ENCODE measurements at places on chromosomes 16 and 17.

DNA sequence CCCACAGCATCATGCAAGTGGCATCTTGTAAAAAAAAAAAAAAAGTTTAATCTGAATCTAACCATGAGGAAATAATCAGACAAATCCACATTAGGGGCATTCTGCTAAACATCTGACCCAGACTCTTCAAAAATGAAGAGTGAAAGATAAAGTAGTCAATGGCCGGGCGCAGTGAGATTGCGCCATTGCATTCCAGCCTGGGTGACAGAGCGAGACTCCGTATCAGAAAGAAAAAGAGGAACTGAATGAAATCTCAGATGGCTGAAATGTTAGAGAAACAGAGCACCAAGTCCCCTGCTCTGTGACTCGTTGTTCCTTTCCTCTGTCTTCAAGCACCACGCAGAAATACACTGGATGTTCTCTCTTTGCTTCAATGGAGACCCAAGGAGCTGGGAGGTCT, 12.7 kb upstream of the RNF135 start:
- DNase-seq, result no peak

- DNase-seq, result peak; percentile 100
Observed at GRCh38 chr17:59829217-59830006, 63.3 kb downstream of the TUBD1 start.

DNA sequence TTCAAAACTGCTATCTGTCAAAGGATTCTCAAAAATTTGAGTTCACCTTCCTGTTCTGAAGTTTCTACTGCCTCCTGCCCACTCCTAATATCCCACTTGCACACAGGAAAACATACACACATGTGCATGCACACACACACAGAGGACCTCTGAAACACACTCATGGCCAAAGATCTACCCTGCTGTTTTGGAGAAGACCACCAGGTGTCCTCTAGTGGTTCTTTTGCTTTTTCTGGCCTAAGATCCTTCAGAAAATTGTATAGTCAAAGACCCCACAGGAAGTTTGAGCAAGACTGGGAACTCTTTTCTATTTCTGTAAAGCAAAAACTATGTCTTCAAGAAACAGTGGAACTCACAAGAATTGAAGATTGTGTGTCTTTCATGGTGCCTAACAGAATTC, 90.2 kb downstream of the CDH8 start:
- peak; percentile 8 for DNase-seq

GRCh38 chr17:83179374-83179773, 100.0 kb downstream of the METRNL start:
- DNase-seq, result no peak

DNA sequence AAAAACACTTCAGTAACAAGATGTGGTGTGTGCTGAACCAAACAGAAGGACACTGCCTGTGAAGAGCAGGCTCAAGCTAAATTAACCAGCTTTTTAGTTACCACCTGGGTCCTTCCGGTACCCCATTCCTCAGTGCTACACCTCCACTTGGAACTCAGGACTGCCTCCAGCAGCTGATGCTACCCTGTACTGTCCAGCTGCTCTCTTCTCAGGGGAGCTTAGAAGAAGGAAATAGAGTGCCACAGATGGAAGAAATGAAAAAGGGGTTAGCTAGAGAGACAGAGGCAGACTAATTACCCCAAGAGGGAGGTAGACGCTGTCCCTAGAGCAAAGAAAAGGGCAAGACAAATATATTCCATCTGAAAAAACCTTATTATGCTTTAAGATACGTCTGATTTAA, 5.7 kb downstream of the MED13 start:
- no peak for DNase-seq

DNA sequence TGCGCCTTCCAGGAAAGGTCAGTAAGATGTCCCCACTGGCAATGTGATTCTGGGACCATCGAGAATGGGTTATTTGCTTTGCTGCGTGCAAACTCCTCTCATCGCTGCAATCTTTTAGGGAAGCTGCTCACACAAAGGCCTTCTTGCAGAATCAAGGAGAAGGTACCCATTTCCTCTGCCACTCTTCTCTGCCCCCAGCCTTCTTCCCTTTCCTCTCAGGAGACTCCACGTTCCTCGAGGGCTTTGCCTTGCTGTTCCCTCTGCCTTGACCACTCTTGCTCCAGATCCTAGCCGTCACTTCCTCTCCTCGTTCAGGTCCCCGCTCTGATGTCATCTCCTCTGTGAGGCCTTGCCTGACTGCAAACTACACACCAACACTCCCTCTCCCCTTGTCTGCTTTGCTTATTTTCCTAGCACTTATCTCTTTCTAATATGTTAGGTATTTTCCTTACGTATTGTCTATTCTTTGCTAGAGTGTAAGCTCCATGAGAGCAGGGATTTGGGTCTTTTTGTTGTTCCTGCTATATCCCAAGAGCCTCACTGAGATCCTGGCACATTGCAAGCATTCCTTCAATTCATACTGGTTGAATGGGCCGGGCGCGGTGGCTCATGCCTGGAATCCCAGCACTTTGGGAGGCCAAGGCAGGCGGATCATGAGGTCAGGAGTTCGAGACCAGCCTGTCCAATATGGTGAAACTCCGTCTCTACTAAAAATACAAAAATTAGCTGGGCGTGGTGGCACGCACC, 5.3 kb upstream of the CRK start:
- no peak for DNase-seq

- no peak for DNase-seq
Observed at GRCh38 chr16:11080327-11080967, 136.1 kb downstream of the CLEC16A start.

- peak; percentile 54 for DNase-seq
Observed at GRCh38 chr17:44007346-44008204, 3.2 kb downstream of the NAGS start.

DNA sequence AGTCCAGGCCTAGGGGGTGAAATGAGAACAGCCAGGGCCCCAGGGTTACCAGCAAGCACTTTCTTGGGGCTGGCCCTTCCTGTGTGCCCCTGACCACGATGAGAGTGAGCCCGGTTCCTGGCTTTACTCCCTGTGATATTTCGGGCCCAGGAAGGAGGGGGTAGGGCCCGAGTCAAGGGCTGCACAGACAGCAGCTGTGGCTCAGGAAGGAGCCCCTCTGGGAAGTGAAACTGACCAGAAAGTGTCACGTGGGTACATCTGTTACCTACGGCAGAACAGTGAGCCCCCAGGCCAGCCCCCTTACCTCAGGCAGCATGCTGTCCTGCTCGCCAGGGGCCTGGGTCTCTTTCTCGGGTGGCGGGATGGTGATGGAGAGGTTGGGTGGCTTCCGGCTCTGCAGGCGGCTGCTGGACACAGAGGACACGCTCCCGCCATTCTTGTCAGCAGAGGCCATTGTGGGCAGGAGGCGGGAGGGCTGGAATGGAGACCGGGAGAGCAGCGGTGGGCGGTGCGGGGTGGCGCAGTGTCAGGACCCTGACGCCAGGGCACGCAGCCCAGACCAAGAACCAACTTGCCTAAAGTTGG, 13.8 kb downstream of the AANAT start:
- DNase-seq, result no peak

DNA sequence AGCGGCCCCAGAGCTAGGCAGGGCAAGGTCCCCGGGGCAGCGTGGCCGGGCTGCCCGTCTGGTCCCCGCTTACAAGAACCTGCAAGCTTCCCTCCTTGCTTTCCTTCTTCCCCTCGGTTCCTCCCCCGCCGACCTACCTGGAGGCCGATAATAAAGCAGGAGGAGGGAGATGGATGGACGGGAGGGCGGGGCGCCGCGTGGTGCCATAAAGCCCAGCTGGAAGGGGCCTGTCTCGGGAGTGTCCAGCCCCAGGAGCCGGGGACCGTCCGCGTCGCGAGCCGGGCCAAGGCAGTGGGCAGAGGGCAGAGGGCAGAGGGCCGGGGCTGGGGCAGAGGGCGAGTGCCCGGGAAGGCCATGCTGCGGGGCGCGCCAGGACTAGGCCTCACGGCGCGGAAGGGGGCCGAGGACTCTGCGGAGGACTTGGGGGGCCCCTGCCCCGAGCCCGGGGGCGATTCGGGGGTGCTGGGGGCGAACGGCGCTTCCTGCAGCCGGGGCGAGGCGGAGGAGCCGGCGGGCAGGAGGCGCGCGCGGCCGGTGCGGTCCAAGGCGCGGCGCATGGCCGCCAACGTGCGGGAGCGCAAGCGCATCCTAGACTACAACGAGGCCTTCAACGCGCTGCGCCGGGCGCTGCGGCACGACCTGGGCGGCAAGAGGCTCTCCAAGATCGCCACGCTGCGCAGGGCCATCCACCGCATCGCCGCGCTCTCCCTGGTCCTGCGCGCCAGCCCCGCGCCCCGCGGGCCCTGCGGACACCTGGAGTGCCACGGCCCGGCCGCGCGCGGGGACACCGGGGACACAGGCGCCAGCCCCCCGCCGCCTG, at the start of gene BHLHA9:
Gene BHLHA9, plus strand, starts transcription at position 235 of the 820 bp plus-strand sequence. Its CDS starts 120 bp downstream, at position 355.
- no peak for DNase-seq

DNA sequence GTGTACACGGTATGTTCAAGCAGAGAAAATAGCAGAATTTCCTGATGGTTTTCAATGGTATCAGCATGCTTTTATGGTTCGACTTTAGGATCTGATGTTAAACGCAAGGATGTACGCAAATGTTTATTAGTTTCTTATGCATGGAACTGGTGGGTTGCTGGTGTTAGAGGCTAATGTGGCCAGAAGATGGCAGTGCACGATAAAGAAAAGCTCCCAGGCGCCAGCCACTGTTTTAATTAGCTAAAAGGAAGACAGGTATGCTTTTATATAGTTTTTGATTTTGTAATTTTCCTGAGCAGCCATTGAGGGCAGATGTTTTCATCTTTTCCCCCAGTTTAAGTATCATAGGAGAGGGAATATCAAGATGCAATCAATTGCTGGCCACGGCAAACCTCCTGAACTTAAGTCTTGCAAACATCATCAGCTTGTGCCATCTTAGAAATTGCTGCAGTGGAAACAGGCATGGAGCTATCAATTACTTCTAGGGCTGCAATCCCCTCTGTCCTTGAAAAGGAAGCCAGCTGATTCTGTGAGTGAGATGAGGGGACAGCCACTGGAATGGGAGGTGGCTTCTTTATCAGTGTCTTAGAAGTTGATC, 648.5 kb upstream of the RBFOX1 start:
- DNase-seq, result peak; percentile 42

DNA sequence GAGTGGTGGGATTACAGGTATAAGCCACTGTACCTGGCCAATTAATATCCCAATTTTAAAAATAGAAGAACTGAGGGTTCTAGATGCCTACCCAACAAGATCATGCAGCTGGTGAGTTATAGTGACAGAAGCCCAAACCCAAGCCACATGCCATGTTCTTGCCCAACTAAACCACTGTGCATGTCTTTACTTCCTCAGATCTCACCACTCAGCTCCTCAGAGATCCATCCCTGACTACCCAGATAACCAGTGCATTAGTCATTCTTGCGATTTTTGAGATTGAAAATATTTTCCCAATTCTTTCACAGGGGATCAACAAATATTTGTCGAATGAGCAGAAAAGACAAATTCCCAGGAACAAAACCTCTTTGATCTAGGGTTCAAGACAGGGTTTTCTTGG, 303.1 kb downstream of the CBLN1 start:
- no peak for DNase-seq

DNA sequence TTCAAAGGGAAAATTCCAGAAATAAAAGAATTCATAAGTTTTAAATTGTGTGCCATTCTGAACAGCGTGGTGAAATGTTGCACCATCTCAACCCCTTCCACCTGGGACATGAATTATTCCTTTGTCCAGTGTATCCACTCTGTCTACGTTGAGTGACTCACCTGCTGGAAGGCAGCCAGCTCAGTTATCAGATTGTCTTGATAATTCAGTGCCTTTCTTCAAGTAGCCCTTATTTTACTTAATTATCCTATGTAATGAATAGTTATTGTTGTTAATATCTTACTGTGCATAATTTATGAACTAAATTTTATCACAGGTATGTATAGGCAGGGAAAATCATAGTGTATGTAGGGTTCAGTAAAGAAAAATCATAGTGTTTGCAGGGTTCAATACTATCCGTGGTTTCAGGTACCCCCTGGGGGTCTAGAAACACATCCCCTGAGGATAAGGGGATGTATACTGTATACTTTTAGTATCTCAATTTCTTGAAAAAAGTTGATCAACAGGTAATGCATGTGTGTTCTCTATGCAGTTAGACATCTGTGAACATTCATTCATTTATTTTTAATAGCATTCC, 7.7 kb upstream of the PCTP start:
- peak; percentile 20 for DNase-seq

- no peak for DNase-seq
Observed at GRCh38 chr17:61568219-61569072, 22.6 kb downstream of the NACA2 start.

- no peak for DNase-seq
Observed at GRCh38 chr17:40328386-40328766, 19.4 kb downstream of the RARA start.

DNA sequence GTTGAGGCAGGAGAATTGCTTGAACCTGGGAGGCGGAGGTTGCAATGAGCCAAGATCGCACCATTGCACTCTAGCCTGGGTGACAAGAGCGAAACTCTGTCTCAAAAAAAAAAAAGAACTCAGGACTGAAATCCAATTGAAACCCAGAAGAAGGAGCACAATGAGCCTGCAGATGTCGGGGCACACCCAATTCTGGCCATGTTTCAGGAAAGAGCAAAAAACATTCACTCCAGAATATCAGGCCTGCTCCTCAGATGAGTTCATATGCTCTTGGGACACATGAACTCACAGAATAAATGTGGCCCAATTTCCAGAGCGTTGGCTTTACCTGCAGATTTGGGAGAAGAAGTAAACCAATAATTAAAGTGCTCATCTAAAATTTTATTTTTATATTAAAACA, 3.0 kb upstream of the CMTM2 start:
- DNase-seq, result no peak

DNA sequence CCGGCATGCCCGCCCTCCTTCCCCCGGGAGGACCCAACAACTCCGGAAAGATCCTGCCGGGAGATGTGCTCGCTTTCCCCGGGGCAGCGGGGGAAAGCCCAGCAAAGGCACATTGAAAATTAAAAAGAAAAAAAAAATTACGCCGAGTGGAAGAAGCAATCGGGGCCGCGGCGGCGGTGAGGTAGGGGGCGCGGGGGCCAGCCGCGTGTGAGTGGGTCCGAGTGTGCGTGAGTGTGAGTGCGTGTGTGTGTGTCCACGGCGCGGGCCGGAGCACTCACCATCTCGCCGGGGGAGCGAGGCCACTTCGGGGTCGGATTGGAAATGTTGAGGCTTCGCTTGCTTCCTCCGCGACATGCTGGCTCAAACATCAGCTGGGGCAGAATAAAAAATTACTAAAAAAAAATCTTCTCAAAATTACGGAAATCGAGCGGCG, at the start of gene SALL1:
Gene SALL1, minus strand, starts transcription at position 383 of the 433 bp plus-strand sequence. Its CDS starts 29 bp downstream, at position 354.
- DNase-seq, result peak; percentile 47

All from ACHN (cell line).